Kidney epithelial cell (primary cell): ENCODE measurements at places on chromosomes 2 and 18. TPM values are rescaled to one million over a fixed set of nuclear protein-coding genes. Genes with fewer than 3 reads are reported as not detected.

DNA sequence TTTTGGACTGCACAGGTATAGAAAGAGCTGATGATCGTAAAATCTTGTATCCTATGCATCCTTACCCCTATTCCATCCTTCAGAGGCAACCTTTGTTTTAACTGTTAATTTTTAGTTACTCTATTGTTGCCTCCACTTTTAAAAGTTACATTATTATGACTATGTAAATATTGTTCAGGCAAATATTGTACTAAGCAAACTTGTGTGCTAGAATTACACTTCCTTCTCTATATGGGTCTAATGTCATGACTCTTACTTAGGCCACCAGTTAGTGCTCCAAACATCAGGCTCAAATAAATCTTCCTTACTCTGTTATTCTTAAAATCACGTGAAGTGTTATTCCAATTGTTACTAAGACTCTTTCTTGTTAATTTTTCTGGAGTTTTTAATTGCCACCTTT, 47.4 kb upstream of the EMILIN2 start:
- no peak for DNase-seq

Gene KCNS3
- total RNA-seq: 8.9 and 19.1 TPM in 2 replicates

Gene SCYGR4
- total RNA-seq: not detected in 2 replicates

GRCh38 chr2:101842471-101842870, 145.0 kb downstream of the MAP4K4 start:
- no peak for DNase-seq

DNA sequence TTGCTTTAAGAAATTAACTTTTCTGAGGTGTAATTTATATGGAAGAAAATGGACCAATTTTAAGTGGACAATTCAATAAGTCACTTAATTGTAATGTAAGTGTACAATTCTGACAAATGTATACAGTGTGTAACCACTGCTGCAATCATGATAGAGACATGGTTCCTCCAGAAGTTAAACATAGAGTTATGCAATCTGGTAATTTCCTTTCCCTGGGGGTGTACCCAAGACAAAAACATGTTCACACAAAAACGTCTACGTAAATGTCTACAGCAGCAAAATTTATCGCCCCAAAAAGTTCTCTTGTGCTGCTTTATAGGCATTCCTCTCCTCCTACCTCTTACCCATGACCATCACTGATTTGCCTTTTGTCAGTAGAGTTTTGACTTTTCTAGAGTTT, 141.5 kb downstream of the AQP4 start:
- DNase-seq: no peak

GRCh38 chr2:118250463-118250862, 162.2 kb downstream of the INSIG2 start:
- DNase-seq: no peak
